GM19239 (cell line): ENCODE measurements at places on chromosomes 16 and 17.

DNA sequence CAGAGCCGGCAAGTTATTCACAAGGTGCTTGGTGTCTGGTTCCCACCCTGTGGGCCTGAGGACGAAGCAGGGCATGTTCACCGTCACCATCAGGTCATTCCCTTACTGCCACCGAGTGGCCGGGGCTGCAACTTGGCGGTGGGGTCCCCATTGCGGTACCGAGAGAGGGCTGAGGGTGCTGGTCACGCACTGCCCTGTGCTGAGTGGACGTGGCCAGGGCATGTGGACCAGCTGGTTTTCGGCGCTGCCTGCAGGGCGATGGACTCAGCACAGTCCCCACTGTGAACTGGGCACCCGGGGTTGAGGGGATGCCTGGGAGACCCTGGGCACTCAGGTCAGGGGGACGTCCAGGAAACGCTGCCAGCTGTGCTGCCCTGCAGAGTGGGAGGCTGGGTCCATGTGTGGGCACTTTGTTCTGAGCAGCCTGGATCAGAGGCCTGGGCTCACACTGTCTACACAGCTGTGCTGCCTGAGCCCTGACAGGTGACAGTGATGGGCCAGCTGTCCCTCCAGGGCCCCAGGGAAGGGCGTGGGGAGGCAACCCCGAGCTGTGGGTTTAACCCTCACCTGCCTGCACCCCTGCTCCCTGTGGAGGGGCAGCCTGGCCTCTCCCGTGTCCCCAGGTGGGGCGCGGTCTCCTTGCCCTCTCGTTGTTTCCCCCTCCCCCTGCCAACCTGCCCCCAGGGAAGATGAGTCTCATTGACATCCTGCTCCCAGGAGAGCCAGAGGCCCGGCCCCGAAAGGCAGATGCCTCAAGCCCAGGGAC lies 39.3 kb upstream of the GNG13 start:
- DNase-seq = no peak

- no peak for DNase-seq
Observed at GRCh38 chr16:70680495-70681381, 5.1 kb downstream of the MTSS2 start.

DNA sequence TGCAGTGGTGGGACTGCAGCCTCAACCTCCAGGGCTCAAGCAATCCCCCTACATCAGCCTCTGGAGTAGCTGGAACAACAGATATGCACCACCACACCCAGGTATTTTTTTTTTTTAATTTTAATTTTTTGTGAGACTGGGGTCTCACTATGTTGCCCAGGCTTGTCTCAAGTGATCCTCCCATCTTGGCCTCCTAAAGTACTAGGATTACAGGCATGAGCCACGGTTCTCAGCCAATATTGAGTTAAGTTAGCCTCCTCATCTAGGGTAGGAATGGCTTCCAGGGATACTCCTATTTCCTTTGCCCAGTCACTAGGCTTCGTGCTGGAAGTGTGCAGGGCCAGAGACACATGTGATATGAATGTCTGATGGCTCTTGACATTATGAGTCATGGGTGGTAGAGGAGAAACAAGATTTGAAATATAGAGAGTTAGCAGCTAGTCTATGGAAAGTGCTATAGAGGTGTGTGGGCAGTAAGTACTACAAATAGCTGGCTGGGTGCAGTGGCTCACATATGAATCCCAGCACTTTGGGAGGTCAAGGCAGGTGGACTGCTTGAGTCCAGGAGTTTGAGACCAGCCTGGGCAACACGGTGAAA lies 8.0 kb upstream of the HES7 start:
- DNase-seq = no peak

DNA sequence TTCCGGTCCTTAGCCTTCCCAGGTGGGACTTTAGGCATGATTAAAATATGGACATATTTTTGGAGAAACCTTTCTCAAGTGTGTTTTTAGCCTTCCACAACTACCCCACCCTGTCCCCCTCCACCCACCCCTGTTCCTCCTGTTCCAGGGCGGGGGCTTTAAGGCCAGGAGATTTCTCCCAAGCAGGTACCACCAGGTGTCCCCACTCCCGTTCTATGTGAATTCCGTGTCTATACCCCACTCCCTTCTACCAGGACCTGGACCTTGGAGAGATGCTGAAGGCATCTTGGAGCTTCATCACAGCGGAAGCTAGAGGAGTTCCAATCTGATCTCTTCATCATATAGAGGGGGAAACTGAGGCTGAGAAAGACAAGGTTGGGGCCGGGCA lies 9.7 kb downstream of the CA4 start:
- no peak for DNase-seq

DNA sequence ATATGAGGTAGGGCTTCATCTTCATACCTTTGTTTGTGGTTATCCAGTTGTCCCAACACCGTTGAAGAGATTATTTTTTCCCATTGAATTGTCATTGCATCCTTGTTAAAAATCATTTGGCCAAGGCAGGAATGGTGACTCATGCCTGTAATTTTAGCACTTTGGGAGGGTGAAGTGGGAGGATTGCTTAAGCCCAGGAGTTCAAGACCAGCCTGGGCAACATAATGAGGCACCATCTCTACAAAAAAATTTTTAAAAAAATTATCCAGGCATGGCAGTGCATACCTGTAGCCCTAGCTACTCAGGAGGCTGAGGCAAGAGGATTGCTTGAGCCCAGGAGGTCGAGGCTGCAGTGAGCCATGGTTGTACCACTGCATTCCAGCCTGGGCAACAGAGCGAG lies 223.9 kb downstream of the TANC2 start:
- DNase-seq = no peak

GRCh38 chr17:47717261-47717697 lies 15.8 kb upstream of the TBX21 start:
- no peak for DNase-seq

GRCh38 chr16:84570739-84571403 lies 47.0 kb downstream of the COTL1 start:
- no peak for DNase-seq

GRCh38 chr16:643050-643368 lies 1.4 kb downstream of the MCRIP2 start:
- DNase-seq = no peak

DNA sequence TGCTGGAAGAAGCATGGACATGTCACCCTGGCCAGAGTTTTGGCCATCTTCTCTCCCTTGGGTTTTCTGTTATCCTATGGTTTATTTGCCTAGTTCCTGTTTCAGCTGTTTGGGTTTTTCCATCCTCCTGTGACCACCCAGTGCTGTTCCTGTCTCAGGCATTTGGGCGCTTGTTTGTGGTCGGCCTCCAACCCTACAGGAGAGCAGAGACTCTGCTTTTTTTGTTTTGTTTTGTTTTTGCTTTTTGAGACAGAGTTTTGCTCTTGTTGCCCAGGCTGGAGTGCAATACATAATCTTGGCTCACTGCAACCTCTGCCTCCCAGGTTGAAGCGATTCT lies 3.3 kb upstream of the ZC3H7A start:
- DNase-seq = no peak

DNA sequence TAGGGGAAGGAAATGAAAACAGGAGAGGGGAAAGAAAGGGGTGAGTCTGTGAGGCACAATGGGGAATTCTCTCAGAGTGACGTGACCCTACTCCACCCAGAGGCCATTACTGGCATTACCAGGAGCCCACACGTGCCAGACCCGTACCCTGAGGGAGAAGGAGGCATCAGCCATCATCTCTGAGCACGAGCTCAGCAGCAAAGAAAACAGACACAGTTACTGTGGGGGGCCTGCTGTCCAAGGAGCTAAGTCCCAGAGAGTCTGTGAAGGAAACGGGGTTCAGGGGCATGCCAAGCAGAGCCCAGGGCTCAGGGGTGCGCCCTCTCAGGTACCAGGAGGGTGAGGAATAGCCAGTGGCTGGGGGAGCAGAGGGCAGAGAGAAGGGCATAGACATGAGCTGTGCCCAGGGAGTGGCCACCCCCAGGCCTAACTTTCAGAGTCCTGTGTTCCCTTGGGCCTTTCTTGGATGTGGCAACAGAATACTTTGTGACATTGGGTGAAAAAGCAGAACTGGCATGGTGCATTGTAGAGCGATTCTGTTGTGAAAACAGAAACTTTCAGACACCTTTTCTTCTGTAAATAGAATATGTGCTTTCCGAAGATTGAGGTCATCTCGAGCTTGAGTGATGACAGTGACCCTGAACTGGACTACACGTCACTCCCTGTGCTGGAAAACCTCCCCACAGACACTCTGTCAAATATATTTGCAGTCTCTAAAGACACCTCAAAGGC lies 11.3 kb downstream of the TAF1C start:
- peak; percentile 87 for DNase-seq

DNA sequence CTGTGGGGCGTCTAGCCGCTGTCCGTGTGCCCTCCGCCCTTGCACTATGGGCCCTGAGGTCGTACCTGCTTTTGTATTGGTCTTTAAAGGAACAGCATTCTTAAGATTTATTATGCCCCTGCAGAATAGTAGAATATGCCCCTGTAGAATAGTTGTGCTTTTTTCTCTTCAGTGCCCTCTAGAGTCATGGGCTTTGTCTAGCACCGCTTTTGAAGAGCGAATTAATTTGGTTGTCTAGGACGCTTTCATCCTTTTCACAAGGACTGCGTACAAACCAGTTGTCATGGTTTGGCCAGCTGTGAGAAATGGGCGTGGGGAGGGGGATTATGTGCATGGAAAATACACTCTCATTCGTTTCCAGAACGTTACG lies 621 bp downstream of the CEP95 start:
- DNase-seq = peak; percentile 22

DNA sequence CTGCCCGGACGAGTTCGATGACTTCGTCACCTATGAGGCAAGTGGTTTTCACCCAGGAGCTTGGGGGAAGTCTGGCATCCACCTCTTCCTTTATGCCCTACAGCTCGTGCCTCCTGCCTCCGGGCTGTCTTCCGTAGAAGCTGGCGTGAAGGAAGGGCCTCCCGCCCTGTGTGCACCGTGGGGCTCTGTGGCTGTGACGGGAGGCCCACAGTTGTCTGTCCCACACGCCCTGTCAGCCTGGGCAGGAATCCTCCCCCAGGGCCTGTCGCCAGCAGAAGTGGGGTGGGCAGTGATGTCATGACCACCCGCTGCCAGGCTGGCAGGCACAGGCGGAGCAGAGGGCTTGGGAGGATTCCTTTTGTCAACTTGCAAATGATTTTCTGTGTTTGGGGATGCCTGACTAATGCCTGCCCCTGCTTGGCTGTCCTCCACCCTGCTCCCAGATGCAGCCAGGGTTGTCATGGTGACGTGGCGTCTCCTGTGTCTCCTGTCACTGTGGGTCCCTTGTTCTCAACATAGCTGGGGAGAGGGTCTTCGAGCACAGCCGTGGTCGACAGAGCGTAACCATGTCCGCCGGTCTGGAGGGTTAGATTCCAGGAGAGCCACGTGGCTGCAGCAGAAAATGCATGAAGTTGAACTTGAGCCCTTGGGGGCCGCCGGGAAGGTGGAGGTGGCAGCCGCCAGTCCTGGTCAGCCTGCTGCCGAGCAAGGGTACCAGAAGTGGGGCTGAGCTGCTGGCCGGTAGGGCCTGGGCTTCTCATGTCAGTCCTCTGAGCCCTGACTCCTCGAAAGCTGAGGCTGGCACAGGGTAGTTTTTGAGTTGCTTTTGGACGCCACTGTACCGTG lies 46.1 kb downstream of the RAB11FIP3 start:
- no peak for DNase-seq

DNA sequence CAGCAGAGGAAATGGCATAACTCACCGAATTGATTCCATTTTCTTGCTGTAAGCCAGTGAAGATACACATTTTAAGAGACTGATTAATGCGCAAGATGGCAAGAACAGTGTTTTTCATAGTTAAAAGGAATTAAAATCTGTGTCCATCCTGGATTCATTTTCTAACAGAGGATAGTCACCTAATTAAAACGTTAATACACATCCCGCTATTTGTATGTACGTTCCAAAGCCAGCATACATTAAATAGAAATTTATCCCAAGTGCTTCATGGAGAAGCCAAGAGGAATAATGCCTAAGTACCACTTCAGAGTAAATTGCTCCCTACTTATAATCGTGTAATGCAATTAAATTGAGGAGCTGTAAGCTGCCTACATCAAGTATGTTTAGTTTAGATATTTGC lies 49.9 kb downstream of the RBFOX1 start:
- DNase-seq = no peak

DNA sequence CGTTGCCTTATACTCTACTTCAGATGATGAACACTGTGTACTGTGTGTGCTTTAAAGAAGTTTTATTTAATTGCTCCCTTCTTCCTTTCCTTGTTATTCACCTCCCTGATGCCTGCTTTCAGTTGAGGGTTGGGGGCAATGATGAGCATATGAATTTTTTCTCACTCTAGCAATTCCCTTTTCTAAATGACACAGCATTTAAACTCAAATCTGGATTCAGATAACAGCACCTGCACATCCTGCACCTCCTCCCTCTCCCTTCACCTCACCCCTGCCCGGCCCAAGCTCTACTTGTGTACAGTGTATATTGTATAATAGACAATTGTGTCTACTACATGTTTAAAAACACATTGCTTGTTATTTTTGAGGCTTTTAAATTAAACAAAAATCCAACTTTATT lies 13.0 kb upstream of the PNPO start:
- DNase-seq = no peak

GRCh38 chr17:60157487-60158040 lies 7.8 kb downstream of the CA4 start:
- no peak for DNase-seq

DNA sequence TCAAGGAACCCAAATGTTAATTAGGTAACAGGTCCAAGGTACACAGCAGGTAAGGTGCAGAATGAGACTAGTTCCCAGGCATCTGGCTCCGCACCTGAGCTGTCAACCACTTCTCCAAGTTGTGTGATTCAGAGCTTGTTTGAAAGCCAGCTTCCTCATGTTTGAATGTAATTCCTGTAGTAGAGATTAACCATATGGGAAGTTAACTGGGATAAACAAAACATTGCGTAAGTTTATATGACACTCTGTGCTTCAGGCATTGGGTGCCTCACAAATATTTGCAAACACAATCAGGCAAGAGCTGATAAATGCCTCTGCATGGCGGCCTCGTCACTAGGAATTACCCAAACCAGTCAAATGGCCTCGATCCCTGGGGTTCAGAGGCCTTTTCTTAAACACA lies 27.9 kb upstream of the CPHXL start:
- DNase-seq = no peak

GRCh38 chr16:11669380-11670146 lies 1.3 kb downstream of the SNN start:
- no peak for DNase-seq
